ENCODE measurements at places on chromosomes 12 and 14. TPM values are rescaled to one million over a fixed set of nuclear protein-coding genes. Genes with fewer than 3 reads are reported as not detected.
A peak's percentile ranks its signal among the peaks of the same experiment; 100 is the strongest.

The FAM186B gene
- total RNA-seq, result 0.54 TPM

The B4GALNT1 gene
- total RNA-seq, result 0.51 TPM

The TC2N gene
- 128 TPM for total RNA-seq

The CHGA gene
- total RNA-seq, result 1.1 TPM

GRCh38 chr12:88753066-88753465, 172.8 kb upstream of the KITLG start:
- DNase-seq, result no peak

- DNase-seq, result no peak
Measured at GRCh38 chr14:31787377-31787776, 226.2 kb downstream of the NUBPL start.

DNA sequence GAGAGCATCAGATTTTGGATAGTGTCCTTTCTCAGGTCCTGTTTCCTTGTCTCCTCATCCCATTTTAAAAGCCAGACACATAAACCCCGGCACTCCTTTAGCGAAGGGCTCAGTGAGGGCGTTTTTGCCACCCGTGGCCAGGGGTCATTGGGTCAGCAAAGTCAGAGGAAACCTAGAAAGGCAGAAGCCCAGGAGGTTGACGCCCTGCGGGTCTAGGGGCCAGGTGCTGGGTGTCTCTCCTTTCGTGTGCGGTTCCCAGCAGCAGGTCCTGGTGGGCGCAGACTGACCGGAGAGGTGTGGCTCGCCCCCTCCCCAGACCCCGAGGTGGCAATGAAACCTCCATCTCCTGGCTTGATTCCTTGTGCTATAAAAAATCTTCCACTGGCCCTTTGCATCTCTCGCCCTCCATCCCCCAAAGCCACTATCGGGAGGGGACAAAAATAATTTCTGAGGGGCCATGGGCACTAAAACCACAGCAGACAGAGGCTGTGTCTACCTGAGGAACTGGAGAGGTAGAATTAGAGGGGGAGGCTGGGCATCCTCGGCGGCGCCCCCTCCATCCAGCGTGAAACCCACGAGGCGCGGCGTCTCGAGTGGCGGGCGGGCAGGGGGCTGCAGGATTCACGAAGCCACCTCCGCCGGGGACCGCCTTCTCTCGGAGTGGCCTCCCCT, 858 bp upstream of the FRMD6 start:
- peak; percentile 30 for DNase-seq

DNA sequence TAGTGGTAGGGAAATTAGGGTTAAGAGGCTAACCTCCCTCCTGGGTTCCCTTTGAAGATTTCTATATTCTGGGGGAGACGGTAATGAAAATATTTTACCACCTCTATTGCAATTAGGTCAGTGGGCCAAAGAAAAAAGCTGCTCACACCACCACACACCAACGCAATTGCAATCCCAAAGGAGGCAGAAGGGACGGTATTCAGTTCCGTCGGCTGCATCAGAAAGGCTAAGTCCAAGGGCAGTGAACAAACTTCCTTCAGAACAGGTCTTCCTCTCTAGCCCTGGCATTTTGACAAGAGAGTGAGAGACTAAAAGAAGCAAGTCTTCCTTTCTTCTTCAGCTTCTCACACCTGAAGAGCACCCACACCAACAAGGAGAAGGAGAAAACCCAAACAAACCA, 51.2 kb downstream of the OTX2 start:
- no peak for DNase-seq

- DNase-seq, result no peak
Measured at GRCh38 chr12:133135747-133136146, 5.3 kb downstream of the ZNF10 start.

Measured in lung (tissue), 17 donors.